ENCODE measurements at places on chromosomes 16 and 17.
A peak's percentile ranks its signal among the peaks of the same experiment; 100 is the strongest.

DNA sequence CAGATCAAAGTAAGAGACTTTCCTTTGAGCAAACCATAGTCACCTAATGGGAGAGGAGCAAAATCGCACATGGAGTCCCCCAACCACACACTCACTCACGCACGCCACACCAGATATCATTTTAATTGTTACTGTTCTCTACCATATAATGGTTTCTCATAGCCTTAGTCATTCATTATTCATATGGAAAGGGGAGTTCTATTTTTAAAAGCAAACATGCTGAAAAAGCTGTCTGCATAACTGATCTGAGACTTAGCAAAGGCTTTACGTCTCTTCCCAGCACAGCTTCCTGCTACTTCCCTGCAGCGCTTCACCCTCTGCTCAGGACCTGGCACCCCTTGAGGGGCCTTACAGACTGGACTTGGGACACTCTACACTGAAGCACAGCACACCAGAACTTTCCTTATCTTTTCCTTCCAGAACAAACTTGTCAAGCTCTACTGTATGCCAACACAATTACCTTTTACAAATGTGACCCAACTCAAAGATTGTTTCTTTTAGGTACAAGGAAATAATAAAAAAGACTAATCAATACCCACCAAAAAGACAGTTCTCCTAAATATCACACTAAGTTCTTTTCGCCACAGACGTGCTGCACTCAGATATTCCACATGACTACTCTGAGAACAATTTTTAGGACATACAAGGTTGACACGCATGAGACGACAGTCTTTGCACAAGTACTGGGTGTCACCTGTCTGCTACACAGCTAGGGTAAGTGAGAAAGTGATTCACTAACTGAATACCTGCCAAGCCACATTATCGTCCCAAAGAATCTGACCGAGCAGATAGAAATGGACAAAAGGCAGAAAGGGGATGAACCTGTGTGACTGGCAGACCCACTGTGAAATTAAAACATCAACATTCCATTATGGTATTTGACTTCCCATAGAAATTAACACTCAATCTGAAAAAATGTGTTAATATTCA, 21.5 kb downstream of the SRP68 start:
- no peak for DNase-seq

DNA sequence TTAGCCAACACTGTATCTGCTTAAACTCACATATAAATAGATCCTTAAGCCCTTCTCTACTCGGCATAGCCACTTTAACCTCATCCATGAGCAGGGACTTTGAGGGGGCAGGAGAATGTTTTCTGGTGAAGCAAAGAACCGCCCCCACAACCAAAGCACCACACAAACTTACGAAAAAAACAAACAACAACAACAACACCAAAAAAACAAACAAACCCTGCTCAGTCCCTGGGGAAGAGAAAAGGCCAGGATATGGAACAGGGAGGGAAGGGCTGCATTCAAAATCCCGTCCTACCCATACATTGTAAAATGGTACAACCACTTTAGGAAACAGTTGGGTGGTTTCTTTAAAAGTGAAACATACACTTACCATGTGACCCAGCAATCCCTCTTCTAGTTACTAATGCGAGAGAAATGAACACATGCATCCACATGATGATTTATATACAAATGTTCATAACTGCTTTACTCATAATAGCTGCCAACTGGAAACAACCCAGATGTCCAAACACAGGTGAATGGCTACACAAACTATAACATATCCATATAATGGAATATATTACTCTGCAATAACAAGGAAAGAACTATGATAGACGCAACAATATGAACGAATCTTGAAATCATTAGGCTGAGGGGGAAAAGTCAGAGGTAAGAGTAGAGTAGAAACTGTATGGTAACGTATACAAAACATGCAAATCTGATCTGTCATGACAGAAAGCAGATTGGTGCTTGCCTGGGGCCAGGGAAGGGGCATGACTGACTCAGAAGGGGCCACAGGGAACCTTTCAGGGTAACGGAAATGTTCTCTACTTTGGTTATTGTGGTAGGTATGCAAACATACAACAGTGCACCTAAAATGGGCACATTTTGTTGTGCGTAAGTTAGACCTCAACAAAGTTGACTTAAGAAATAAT, 37.7 kb upstream of the TOB1 start:
- DNase-seq: no peak

- DNase-seq: no peak
Observed at GRCh38 chr17:49878931-49879904, 31.3 kb upstream of the TAC4 start.

- peak; percentile 84 for DNase-seq
Observed at GRCh38 chr17:30332057-30332542, 1.8 kb downstream of the TMIGD1 start.

DNA sequence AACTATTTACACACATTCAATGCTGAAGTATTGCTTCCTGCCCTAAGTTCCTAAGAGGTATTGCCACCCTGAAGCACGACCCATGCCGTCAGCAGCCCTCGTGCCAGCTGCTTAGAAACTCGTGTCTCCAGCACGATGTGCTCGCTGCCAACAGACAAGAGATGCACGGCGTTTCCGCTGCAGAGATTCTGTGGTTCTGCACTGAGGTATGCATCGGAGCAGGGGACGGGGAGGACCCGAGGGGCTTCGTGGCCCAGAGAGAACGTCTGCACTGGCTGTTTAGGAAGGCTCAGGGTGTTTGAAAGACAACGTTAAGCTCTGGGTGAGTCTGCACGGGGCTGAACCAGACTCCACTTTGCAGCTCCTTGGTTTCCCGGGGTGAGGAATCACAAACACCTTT, 82.7 kb upstream of the CREBBP start:
- peak; percentile 16 for DNase-seq

GRCh38 chr17:47275245-47275984, 21.8 kb downstream of the ITGB3 start:
- no peak for DNase-seq

GRCh38 chr17:77436058-77436442, 295.3 kb downstream of the SEC14L1 start:
- no peak for DNase-seq

GRCh38 chr16:84609563-84610177, 8.2 kb downstream of the COTL1 start:
- DNase-seq: no peak

DNA sequence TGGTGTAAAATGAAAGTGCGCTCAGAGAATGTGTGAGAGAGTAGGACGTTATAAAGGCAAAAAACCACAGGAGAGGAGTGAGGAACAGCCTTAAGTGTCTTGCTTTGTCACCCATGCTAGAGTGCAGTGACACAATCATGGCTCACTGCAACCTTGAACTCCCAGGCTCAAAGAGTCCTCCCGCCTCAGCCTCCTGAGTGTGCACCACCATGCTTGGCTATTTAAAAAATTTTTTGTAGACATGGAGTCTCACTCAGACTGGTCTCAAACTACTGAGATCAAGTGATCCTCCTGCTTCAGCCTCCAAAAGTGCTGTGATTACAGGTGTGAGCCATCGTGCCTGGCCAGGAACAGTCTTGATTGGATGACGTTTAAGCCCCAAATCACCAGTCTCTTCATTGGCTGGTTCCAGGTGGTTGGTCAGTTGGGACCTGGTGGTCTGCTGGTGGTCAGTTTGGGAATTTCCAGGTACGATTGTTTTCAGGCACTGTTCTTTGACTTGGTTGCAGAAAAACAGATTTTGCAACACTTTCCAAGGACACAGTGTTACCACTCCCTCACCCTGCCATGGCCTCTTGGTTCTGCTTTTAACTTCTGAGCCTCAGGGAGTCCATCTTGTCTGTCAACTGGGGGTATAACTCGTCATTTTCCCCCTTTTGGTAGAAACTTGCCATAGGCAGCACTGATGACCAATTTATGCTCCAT, 21.2 kb downstream of the DHODH start:
- no peak for DNase-seq

- DNase-seq: no peak
Observed at GRCh38 chr17:77872714-77873499, 85.6 kb upstream of the TNRC6C start.

GRCh38 chr17:74274060-74274708, at the start of gene DNAI2:
Gene DNAI2, plus strand, starts transcription at chr17:74274234. Its CDS starts 7,584 bp downstream, at chr17:74281818.
- no peak for DNase-seq

- DNase-seq: no peak
Observed at GRCh38 chr17:29062215-29062614, 19.3 kb downstream of the PIPOX start.

DNA sequence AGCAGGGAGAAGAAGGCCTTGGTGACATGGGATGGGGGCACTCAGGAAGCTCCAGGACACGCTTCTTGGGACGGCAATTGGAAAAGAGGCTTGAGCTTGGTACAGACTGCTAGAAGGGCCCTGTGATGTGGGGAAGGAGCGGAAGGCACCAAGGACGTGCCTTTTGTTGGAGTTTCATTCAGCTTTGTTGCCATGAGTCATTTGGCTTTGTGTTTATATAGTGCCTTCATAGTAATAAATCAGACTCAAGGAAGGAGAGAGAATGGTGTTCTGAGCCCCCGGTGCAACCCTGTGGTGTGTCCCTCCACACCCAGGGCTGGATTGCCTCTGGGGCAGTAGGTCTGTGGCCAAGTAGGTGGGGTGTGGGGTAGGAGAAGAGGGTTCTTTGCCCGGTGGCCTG, 7.4 kb upstream of the TBX4 start:
- DNase-seq: no peak

- no peak for DNase-seq
Observed at GRCh38 chr16:10906914-10907756, 30.1 kb downstream of the CIITA start.

DNA sequence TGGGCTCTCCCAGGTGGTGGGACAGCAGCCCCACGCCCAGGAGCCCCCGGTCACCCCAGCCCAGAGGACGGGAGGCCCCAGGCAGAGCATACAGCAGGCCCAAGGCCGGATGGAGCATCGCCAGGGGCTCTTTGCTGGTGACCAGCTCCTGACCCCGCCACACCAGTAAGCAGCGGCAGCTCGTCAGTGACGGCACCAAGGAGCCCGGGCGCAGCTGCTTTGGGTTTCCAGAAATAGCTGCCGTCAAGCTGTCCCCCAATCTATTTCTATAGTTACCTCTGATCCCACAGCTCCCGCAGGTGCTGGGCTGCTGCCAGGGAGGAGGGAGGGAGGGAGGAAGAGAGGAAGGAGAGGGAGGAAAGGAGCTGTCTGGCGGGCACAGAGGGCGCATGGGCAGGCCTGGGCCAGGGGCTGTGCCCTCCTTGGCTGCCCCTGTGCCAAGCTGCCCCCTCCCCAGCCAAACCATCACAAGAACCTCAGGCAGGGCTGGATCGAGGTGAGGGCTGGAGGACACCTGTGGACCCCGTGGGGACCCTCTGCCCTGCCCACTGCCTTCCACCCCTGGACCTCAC, 10.8 kb upstream of the RASD1 start:
- DNase-seq: no peak

- peak; percentile 67 for DNase-seq
Observed at GRCh38 chr17:1203111-1203966, 23.6 kb upstream of the ABR start.

Measured in CD8-positive, alpha-beta T cell (primary cell).